ENCODE measurements at places on chromosomes 13 and 19.

DNA sequence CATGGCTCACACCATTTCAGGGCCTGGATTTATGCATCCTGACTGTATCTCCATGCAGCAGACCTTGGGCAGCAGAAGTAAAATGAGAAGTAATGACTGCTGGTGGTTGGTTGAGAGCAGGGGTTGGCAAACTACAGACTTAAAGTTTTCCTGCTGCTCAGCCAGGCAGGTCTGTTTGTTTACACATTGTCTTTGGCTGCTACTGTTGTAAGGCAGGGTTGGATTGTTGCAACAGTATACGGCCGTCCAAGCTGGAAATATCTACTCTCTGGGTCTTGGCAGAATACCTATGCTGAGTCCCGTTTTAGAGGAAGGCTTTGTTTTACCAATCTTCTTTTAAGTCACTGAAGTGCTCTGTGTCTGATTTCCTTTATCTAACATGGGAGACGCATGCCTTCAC, 13.5 kb downstream of the SNRNP70 start:
- DNase-seq, result no peak

- no peak for DNase-seq
Measured at GRCh38 chr19:17200408-17201079, 14.6 kb upstream of the USE1 start.

GRCh38 chr13:34721631-34722595, 220.2 kb upstream of the NBEA start:
- DNase-seq, result no peak

- DNase-seq, result no peak
Measured at GRCh38 chr13:52862358-52863206, 14.1 kb upstream of the PCDH8 start.

GRCh38 chr19:58563034-58563573, 4.7 kb upstream of the UBE2M start:
- DNase-seq, result no peak

GRCh38 chr19:45881909-45882528, 3.9 kb downstream of the IRF2BP1 start:
- no peak for DNase-seq

- no peak for DNase-seq
Measured at GRCh38 chr13:98364647-98365046, 187.6 kb upstream of the RNF113B start.

DNA sequence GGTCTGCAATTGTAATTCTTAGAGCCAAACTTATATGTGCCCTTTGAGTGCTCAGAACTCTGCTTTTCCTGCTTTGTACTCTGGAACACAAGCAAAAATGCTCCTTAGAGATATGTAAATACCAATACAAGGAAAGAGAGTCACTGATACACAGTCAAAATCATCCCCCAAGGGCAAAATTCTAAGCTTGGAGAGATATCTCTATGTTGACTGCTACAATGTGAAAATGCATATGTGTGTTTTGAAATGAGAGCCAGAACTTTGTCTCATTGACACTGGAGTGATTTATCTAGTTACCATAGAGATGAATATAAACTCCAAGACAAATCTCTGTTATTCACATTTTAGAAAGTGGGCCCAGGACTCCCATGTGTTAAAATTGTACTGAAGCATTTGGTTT, 494.8 kb upstream of the SLITRK1 start:
- no peak for DNase-seq

GRCh38 chr13:22212576-22212975, 541.7 kb downstream of the FGF9 start:
- DNase-seq, result no peak

DNA sequence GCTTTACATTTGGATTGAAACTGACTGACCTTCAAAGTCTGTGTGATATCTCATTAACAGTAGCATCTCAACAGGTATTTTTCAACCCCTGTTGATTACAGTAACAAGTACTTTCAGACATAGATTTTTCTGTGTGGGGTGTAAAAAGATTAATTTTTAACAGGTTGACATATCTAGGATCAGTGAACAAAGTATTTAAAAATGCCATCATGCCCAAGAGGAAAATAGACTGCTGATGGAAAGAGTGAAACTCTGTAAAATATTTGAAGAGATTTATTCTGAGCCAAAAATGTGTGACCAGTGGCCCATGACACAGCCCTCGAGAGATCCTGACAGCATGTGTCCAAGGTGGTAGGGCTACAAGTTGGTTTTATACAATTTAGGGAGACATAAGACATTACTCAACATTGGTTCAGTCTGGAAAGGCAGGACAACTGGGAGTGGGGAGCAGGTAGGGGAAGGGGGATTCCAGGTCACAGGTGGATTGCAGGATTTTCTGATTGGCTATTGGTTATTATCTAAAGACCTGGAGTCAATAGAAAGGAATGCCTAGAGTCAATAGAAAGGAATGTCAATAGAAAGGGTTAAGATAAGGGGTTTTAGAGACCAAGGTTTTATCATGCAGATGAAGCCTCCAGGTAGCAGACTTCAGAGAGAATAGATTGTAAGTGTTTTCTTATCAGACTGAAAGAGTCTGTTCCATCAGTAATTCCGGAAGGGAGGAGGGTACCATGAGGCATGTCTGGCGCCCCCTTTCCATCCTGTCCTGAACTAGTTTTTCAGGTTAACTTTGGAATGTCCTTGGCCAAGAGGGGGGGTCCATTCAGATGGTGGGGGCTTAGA, 29.1 kb downstream of the TNFRSF19 start:
- DNase-seq, result no peak

DNA sequence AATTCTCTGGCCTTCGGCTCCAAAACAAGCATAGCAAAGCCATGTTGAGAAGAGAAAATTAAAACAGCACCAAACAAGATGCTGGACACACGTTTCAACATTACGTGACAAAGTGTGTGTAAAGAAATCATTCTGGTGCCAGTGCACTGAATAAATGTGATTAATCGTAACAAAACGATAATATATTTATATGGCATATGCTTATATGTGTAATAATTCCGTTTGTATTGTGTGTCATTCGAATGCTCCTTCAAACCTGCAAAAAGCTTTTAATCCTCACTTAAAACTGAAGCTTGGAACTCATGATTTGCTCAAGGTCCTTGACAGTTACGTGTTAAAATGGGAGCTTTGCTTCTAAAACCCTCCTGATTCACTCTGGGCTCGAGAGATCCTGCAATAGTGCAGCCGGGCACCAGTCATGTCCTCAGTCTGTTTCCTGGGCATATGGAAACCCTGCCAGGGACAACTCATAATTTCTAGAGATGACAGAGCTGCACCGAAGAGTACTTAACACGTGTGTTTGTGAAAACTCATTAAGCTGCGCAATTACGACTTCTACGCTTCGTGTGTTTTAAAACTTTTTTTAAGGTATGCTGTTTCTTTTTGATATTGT, 731 bp upstream of the AKAP8L start:
- DNase-seq, result no peak

DNA sequence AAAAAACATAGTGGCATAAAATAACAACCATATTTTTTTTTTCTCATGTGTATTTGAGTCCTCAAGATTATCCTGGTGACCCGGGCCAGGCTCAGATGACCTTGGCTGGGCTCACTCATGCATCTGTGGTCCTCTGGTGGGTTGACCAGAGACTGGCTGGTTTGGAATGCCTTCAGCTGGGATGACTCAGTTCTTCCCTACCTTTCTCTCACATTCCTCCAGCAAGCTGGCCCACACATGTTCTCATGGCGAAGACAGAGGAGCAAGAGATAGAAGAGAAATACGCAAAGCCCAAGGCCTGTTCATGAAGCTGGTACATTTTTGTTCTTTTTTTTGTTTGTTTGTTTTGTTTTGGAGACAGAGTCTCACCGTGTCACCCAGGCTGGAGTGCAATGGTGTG, 14.3 kb upstream of the ZNF541 start:
- no peak for DNase-seq

- DNase-seq, result no peak
Measured at GRCh38 chr13:32538143-32538620, 413 bp downstream of the N4BP2L2 start.

DNA sequence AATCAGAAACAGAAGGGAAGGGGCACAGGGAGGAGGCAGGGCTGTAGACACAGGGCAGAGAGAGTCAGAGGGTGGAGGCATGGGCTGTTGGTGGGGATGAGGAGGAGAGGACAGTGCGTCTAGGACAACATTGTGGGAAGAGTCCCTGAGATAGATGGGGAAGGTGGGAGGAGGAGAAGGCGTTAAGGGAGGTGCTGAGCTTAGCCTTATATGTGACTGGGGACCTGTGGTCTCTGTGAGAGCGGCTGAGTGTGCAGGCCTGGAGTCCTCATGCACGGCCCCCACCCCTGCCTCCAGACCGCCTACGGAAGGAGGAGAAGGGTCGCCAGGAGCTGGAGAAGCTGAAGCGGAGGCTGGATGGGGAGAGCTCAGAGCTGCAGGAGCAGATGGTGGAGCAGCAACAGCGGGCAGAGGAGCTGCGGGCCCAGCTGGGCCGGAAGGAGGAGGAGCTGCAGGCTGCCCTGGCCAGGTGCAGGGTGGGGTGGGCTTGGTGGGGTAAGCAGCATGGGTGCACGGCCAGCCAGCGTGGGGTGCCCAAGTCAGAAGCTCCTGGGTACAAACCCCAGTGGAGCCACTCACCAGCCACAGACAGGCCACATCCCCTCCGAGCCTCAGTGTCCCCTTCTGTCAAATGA, 56.8 kb downstream of the KCNC3 start:
- no peak for DNase-seq

DNA sequence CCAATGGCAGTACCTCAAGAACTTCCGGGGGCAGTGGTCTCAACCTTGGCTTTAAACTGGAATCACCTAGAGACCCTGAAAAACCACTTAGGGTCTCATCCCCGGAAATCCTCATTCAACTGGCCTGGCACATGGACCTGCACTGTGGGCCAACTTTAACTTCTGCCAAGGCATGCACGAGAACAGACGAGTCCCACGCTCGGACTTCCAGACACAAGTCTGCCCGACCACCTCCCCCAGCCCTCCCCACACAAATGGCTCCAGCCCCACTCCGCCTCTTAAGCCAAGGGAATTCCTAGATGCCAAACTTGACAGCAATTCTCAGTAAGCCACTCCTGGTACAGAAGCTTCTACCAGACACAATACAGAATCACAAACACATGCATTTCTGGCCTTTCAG, 114.0 kb downstream of the STK24 start:
- no peak for DNase-seq

- DNase-seq, result no peak
Measured at GRCh38 chr13:102091231-102091630, 310.6 kb downstream of the FGF14 start.

DNA sequence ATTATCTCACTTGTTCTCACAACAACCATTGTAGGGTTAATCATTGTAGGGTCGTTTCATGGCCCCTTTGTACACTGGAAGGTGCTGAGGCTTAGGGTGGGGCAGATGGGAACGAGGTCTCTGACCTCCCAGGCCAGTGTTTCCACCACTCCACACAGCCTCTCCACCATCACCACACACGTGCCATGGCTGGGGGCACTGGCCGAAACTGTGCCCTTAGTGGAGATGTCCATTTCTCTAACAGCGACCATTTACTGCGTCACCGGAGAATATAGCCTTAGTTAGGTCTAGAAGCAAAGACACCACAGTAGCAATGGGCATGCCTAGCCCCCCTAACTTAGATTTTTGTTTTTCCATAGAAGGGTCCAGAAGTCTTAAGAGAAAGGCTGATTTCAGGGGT, 36.5 kb downstream of the COL4A1 start:
- no peak for DNase-seq

- DNase-seq, result no peak
Measured at GRCh38 chr13:32125751-32126150, 94.2 kb downstream of the FRY start.

DNA sequence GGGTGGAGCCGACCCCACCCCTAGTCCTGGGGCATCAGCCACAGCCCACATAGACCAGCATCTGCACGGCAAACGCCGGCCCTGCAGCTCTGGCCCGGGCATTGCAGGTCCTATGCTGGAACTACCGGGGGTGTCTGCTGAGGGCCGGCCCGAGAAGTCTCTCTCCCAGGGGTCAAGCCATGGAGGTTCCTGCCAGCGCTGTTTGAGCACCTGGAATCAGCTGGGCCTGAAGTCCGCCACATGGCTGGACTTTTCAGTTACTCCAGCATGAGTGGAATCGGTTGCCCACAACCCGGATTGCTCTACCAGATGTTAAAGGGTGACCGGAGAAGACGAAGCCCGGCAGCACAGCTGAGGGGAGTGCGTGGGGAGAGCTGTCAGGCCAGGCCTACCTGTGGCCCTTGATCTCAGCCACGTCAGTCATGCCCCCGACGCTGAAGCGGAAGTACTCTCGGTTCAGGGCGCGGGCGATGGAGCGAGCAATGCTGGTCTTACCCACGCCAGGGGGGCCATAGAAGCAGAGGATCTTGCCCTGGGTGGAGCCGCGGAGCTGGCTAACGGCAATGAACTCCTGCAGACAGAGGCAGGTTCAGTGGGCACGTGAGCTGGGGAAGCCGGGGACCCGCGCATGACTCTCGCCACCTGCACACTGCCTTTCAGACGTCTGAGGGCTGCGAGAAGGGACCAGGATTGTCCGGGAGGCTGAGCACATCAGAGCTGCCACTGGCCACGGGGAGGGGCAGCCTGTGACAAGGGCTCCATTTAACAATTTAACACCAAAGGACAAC, 8.7 kb downstream of the RPL36 start:
- no peak for DNase-seq

DNA sequence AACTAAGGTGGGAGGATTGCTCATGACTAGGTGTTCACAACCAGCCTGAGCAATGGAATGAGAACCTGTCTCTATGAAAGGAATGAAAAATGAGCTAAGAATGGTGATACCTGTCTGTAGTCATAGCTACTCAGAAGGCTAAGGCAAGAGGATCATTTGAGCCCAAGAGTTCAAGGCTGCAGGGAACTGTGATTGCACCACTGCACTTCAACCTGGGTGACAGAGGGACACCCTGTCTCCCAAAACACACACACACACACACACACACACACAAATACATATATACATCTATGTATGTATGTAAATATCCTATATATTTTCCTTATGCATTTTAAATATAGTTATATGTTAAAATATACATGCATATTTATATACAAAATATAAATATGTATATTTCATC, 7.4 kb upstream of the ZNF433 start:
- no peak for DNase-seq

GRCh38 chr13:72284791-72285190, 417.8 kb upstream of the DACH1 start:
- DNase-seq, result no peak

GRCh38 chr19:9498183-9498902, at the start of gene ZNF560:
ZNF560 (minus strand) TSS chr19:9498616; CDS start chr19:9475313, 23,303 bp downstream.
- DNase-seq, result no peak

- DNase-seq, result no peak
Measured at GRCh38 chr13:111877906-111878305, 189.0 kb upstream of the SOX1 start.

DNA sequence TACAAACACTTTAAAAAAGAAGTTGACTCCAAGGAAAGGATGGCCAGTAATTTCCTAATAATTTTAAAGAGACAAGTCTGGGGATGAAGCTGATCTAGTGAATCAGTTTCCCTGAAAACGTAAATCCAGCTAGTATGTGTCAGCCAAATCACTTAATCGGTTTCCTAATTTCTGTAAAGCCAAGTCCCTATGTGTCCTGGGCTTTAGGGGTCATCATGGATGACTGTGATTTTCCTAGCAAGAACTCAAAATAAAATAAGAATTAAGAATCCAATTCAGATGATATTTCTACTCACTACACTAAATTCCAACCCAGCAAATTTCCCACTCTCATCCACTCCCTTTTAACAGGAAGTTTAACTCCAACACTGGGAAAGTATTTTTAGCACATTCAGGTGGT, 35.9 kb downstream of the ELF1 start:
- DNase-seq, result no peak

Data from CD4-positive, alpha-beta T cell treated with Interleukin-17A for 1 hour (primary cell).